Activated naive CD4-positive, alpha-beta T cell treated with anti-CD3 and anti-CD28 coated beads for 36 hours (primary cell): ENCODE measurements at places on chromosomes 3 and 15. TPM values are rescaled to one million over a fixed set of nuclear protein-coding genes. Genes with fewer than 3 reads are reported as not detected.

ATP13A5 gene
- total RNA-seq: not detected

RUBCN gene
- total RNA-seq: 20.8 TPM

HDC gene
- total RNA-seq: 1.1 TPM

TGM5 gene
- not detected for total RNA-seq

CEMIP gene
- total RNA-seq: not detected

KCNH8 gene
- total RNA-seq: not detected

SNRPN gene
- total RNA-seq: 67.7 TPM

EFCC1 gene
- 0.20 TPM for total RNA-seq

MORC1 gene
- total RNA-seq: not detected

GALNT15 gene
- total RNA-seq: not detected

C3orf85 gene
- total RNA-seq: not detected

CNTN4 gene
- not detected for total RNA-seq
